ENCODE measurements at places on chromosomes 2 and 18.
A peak's percentile ranks its signal among the peaks of the same experiment; 100 is the strongest.

DNA sequence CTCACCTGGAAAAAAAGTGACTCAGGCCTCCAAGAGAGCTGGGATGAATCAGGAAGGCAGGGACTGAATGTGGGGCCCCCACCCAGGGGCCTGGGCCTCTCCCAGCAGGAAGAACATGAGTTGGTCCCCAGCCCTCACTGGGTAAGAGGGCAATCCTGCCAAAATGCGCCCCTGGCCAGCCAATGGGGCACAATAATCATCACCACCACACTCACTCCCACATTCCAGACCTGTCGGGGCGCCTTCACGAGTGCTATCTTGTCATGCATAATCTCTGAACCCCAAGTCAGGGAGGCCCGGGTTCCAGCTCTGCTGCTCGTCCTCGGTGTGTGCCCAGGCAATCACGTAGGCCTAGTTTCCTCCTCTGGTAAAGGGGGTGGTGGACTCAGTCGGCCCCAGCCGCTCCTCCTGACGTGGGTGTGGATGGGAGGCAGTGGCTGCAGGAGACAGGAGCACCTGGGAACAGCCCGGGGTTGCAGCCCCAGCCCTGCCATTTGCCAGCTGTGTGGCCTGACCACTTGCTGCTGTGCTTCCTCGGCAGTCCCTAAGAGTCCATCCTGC is 115.1 kb downstream of the CYP26B1 start:
- DNase-seq = no peak

DNA sequence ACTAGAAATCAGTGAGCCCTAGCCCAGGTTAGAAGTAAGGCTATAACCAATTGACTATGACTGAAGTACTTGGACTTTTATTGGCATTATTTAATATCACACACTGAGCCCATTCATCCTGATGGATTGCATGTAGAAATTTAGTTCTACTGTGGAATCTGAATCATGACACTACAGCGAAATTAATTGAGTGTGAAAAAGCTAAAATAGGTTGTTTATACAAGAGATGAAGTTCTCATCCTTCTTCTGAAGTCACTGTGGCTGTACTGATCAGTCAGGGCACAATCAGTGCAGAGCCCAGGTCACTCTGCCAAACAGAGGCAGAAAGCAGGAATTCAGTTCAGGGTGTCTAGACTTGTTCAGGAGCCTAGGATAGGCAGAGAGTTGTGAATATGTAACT is 158.9 kb downstream of the BABAM2 start:
- DNase-seq = no peak

DNA sequence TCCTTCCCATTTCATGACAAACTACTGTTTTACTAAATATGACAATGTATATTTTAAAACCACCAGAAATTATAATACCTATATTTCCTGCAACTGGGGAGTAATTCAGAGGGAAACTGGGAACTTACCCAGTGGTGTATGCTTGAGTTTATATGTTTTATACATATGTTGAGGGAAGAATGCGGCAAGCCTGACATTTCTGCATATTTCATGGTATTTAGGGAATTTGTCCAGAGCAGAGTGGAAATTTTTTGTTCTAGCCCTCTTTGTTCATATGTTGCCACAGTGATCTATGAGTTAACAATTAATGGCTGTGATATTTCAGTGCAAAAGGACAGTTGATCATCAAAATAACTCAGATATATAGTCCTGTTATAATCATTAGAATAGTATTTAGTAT is 230.8 kb upstream of the VWC2L start:
- no peak for DNase-seq

- no peak for DNase-seq
Measured at GRCh38 chr2:82959727-82960126, 1499.4 kb downstream of the SUCLG1 start.

DNA sequence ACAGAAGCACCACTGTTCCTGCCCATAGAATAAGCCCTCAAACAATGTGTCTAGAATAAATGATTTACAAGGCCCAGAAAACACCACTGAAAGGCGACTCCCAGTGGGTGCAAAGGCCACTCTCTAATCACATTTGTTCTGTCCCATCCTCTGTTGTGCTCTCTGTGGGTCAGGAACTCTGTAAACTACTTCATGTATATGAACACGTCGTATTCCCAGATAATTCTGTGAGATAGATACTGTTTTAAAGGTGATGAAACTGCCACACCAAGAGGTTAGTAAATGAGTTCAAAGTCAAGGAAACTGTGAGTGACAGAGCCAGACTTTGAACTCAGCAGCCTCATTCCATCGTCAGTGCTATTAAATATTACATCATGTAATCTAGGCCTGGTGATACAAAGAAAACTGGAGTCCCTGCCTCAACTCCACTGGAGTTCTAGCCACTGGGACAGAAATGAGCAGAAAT is 269.7 kb upstream of the DCC start:
- no peak for DNase-seq

DNA sequence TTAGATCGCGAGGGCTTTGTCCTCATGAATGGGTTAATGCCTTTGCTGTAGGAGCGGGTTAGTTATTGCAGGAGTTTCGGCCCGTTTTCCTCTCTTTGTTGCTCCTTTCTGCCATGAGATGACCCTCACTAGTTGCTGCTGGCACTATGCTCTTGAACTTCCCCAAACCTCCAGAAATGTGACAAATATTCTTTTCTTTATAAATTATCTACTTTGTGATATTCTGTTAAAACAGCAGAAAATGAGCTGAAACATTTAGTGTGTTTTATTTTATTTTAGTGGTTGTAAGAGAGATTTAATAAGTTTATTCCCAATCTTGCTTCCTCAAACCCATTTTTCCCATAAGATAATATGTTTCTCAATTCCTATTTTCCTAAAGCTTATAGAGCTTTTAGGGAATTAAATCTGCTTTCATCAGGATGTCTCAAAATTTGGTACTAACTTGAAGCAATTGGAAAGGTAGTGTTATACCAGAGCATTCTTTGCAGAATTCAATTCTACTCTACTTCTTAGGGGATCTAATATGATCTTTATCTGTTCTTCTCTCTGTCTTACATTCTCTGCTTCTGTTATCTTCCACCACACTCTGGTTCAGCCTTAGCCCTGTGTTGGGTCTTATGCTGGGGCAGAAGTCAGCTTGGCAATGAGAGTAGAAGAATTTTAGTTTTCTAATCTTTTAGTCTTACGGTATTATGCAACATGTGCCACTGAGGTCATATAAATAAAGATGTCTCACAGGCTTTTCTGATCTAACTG is 23.1 kb downstream of the DDX1 start:
- DNase-seq = no peak

DNA sequence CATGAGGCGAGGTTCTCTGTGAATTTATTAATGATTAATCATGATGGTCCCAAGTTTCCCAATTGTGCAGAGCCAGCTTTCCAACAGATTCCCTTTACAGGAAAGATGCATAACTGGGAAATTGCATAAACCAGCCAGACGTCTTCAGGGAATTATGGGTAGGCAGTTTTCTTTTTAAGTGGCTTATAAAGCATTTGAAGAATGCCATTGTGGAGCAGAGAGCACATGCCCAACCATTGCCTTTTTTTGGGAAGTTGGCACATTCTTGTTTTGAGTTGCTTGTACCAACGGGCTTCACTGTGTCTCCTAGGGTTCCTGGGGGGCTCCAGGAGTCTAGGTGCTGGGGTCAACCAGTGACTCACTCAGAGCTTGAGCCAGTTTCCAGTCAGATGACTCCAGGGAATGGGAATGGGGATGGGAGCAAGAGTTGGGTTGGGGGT is 231.7 kb upstream of the FOSL2 start:
- DNase-seq = no peak

- DNase-seq = no peak
Measured at GRCh38 chr2:184294831-184295230, 303.5 kb upstream of the ZNF804A start.

GRCh38 chr2:143730155-143730952 is 601.1 kb downstream of the ARHGAP15 start:
- peak; percentile 15 for DNase-seq

- no peak for DNase-seq
Measured at GRCh38 chr2:20291106-20291564, 59.5 kb downstream of the PUM2 start.

GRCh38 chr2:114550364-114550763 is 107.9 kb downstream of the DPP10 start:
- DNase-seq = no peak

DNA sequence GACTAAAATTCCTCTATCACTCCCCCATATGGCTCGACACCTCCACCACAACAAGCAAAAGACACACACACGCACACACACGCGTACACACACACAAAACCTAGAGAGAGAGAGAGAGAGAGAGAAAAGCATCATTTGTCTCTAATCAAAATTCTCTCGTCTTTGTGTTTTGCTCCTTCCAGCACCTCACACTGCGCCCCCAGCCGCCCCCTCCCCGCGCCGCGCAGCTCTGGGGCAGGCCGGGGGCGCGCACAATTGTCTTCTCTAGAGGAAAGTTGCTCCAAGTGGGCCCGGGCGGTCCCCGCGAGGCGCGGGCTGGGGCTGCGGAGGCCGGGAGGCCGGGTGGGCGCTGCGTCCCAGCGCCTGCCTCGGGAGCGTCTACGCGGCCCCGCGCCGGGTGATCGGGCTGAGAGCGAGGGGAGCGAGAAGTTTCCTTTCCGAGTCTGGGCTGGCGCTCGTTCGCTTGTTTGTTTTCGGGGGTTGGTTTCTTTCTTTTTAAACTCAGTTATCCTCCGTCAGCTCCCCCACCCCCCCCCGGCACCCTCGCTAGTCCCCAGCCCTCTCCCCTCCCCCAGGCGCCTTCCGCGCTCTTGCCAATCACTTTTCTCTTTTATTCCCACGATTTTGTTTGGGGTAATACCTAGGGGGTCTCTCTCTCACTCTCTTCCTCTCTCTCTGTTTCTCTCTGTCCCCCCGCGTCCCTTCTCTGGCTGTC is 4.1 kb downstream of the ZEB2 start:
- no peak for DNase-seq

- no peak for DNase-seq
Measured at GRCh38 chr18:12258719-12259705, 4.9 kb downstream of the CIDEA start.

- DNase-seq = no peak
Measured at GRCh38 chr2:183427558-183427957, 303.3 kb downstream of the NUP35 start.

- DNase-seq = no peak
Measured at GRCh38 chr18:43705850-43706249, 428.6 kb upstream of the SYT4 start.

GRCh38 chr2:227871375-227871791 is at the start of gene DAW1:
DAW1 (plus strand) TSS chr2:227871631; CDS start chr2:227871690, 59 bp downstream.
- DNase-seq = peak; percentile 6

DNA sequence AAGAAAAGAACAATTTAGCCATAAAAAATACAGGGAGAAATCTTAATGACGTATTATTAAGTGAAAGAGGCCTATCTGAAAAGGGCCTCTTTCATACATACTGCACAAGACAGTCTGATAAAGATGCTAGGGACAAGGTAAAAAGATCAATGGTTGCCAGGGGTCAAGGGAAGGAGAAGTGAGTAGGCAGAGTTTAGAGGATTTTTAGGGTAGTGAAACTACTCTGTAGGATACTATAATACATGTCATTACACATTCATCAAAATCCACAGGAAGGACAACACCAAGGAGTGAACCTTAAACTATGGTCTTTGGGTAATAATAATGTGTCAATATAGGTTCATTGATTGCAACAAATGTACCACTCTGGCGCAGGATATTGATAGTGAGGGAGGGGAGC is 289.3 kb downstream of the FSIP2 start:
- DNase-seq = no peak

DNA sequence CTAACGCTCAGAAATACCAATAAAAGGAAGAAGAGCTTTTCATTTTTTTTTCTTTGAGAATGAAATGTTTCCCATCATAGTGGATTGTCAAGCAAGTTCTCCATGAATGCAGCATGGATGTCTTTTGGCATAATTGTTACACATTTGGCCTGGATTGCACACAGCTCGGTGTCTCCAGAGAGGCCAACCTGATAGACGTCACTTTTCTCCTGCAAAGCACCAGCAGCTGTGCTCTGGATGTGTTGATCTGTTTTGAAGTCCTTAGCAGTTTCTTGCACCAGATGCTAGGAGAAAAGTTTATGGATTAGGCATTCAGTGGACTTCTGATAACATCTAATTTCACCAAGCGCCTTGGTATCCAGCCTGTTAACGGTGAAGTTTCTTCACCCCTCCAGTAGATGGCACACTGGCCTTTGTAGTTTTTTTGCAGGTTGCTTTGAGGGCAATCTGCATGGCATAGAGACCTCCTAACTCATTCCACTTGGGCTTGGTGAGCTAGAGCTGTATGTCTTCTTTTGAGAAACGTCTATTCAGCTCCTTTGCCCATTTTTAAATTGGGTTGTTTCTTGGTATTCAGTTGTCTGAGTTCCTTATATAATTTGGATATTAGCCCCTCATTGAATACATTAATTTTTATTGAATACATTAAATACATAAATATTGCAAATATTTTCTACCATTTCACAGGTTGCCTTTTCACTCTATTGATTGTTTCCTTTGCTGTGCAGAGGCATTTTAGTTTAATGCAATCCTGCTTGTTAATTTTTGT is 59.7 kb downstream of the PTH2R start:
- peak; percentile 1 for DNase-seq

GRCh38 chr2:214577769-214578168 is 166.9 kb downstream of the VWC2L start:
- no peak for DNase-seq

DNA sequence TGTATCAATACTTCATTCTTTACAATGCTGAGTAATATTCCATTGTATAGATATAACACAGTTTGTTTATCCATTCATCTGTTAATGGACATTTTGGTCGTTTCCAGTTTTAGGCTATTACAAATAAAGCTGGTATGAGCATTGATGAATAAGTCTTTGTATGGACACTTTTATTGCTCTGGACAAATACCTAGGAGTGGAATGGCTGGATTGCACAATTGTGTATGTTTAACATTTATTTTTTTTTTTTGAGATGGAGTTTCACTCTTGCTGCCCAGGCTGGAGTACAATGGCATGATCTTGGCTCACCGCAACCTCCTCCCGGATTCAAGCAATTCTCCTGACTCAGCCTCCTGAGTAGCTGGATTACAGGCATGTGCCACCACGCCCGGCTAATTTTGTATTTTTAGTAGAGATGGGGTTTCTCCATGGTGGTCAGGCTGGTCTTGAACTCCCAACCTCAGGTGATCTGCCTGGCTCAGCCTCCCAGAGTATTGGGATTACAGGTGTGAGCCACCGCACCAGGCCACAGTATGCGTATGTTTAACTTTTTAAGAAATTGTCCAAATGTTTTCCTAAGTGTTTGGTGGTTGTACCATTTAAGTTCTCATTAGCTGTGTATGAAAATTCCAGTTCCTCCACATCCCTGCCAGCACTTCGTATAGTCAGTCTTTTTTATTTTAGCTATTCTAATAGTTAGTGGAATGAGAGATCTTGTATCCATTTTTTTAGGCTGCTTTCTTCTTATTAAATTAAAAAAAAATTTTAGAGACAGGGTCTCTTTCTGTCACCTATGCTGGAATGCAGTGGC is 194.9 kb upstream of the HAAO start:
- DNase-seq = no peak

DNA sequence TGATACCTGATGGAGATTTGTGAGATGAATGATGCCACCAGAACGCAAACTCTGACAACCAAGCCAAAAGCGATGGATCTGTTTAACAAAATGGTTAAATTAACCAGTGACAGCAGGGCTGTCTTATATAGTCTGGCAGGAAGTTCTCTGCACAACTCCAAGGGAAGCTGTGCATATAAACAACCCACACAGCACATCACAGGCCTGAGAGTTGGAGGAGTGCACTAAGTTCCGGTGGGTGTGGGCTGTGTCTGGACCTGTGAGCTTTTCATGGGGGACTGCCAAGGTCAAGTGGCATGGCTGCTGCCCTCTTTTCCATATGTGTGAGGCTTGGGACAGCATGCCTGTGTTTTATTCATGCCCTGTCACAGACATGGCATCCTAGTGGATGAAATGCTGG is 414.6 kb upstream of the TRIB2 start:
- DNase-seq = no peak

GRCh38 chr2:33209976-33210375 is 263.2 kb downstream of the LTBP1 start:
- DNase-seq = no peak

Data from stimulated activated CD4-positive, alpha-beta T cell treated with anti-CD3 and anti-CD28 coated beads, Interleukin-15, amount 100 ng/mL, for 48 hours (primary cell).